ENCODE measurements at places on chromosomes 6 and 20.

DNA sequence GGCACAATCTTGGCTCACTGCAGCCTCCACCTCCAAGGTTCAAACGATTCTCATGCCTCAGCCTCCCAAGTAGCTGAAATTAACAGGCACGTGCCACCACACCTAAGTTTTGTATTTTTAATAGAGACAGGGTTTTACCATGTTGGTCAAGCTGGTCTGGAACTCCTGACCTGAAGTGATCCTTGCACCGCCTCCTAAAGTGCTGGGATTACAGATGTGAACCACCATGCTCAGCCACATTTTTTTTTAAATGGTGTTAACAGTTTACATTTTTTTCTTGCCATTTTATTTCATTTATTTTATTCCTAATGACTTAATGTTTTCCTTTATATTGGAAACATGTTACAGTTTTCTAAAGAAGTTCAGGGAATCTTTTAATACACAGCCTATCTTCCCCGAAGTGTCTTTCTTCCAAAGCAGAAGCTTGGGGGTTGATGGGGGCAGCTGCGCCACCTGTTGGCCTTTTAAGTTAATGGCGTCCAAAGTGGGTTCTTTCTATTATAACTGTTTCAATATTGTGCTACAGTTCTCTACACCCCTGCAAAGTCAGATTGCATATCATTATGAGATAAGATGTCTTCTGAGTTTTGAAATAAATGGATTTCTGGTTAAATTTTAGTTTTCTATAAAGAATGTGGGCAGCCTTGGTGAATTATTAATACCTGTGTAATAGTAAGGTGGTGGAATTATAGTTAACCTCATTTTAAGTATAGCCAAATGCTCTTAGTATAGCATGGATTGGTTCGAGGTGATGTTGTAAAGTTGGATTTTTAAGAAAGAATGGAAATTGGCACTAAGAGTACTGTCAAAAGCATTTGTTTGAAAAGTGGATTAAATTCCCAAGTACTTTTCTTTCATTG lies 42.0 kb upstream of the PLCG1 start:
- peak; percentile 5 for DNase-seq

DNA sequence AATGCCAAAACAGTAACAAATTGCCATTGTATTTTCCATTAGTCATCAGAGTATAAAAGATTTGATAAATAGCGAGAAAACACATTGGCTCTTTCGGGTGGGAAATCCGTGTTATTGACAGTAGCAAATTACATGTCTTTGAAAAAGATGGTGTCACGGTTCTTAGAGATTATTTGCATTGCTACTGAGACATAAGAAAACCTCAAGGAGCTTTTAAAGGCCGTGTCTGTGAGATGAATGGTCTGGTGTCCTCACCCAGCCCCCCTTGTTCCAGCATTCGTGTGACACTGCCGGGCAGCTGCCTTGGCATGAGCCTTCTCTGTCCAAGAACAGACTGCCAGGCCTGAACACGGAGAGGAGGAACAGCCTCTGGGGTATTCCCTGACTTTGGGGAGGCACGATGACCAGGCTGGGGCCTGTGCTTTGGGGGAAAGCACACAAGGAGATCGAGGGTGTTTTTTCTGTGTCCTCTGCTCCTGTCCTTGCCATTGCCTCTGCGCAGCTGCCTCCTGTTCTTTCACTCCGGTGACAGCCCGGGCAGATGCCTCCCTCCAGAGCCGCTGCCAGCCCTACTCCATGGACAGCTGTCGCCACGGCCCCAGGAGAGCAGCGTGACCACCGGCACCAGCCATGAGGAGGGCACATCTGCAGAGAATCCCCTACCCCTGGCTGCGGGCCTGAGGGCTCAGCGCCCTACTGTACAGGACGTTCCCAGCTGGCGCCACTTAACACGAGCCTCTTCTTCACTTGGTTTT lies 167.7 kb upstream of the CDYL start:
- DNase-seq = no peak

DNA sequence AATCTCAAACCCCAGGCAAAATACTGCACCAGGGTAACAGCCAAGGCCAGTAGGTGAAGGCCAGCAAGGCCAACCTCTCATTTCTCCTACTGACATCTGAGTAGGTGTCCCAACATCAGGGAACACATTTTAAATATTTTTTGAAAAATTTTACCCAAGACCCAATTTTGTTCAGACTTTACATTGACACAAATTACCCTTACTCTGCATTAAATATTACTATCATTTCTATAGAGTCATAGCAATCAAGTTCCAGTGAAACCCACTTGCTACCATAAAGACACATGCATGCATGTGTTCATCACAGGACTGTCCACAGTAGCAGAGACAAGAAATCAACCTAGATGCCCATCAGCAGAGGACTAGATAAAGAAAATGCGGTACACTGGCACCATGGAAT lies 99.9 kb downstream of the NRN1 start:
- DNase-seq = no peak

DNA sequence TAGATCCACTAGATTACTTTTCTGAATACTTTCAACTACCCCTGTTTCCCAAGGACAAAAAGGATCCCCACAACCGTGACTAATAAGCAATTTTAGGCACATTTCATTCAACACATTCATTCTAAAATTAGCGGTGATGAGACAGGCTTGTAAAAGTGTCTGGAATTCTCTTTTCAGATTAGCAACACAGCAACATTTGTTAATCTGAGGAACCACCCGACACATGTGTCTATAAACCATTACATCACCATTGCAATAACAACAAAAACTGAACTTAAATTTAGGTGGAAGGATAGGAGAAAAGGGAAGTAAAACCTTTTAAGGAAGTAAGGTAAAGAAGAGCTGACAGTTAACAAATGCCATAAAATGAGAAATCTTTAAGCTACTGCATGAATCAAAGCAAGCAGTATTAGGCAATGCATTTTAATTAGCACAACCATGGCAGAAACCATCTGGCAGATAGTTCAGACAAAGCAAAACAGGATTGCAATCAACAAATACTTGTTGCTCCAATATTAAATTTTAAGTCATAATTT lies 49.1 kb downstream of the MAP3K7 start:
- no peak for DNase-seq

DNA sequence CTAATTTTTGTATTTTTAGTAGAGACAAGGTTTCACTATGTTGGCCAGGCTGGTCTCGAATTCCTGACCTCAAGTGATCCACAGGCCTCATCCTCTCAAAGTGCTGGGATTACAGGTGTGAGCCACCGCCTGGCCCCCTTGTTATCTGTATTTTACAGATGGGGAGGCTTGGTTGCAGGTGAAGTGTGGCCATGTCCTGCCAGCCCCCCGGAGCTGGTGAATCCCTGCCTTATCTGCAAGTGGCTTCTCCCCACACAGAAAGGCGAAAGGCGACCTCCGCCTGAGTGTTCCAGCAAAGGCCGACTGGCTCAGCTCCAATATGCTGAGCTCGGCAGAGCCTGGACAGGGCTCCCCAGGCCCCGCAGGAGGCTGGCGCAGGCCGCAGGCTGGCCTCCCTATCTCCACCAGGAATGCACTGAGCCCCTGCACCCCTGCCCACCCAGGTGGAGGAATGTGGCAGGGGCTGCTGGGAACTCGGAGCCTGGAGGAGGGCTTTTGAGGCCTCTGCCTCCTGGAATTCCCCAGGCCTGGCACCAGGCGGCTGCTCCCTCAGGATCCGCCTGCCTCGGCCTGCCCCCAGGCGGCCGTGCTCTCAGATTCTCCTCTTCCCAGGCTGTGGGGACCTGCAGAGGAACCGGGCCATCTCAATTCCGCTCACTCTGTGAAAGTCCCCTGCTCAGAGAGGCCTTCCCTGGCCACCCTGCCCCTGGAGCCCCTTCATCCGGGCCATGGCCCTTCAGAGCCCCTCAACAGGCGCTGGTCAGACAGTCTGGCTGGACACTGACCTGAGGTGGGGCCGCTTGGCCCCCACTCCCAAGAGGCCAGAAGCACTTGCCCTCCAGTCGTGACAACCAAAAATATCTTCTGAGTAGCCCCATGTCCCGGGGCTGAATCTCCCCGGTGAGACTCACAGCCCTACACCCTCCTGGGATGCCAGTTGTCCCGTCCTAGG lies 9.3 kb upstream of the LAMA5 start:
- DNase-seq = no peak

DNA sequence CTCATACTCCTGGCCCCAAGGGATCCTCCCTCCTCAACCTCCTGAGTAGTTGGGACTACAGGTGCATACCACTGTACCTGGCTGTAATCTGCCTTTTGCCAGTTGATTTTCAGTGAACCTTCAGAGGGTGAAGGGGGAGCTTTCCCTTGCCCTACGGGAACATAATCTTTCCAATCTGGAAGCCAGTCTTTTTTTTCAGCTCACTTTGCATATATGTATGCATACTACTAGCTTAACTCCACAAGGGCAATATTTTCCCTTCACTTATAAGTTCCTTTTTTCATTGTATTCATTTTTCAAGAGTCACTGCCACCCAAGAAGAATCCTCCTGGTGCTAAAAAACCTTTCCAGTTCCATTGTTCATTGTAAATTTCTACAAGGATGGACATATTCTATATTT lies 53.4 kb upstream of the GCM1 start:
- no peak for DNase-seq

DNA sequence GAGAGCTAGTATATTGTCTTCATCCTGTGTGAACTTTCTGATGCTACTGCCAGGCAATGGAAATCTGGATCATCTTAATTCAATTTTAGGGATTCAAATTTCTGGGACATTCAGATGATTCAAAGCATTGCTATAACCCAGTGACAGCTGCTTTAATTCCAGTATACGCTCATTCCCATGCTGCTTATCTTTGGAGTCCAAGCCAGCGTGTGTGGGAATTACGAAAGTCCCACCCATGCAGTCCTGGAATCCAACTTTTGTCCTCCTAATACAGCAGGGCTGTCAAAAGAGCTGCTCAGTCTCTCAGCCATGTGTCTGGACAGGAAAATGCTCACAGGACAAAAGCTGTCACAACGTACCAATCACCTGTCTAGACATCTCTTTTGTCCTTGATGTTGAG lies 219.8 kb downstream of the LAMA2 start:
- DNase-seq = no peak

DNA sequence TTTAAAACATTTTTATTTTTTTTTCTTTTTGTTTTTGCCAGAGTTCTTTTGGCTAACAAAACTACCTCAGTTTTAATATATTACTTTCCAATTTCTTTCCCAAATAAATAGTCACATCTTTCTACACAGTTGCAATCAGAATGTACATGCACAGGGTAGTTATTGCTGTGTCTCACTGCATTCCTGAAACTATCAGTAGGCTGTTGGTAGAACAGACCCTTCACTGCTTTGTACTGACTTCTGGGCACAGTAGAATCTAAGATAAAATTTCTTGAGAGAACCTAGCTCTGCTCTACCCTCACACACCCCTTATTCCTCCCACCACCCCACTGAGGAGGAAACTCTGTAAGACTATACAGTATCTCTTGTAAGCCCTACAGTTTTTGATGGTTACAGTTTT lies 19.9 kb downstream of the TPX2 start:
- no peak for DNase-seq

- no peak for DNase-seq
Measured at GRCh38 chr20:58213121-58213520, 15.3 kb downstream of the ANKRD60 start.

DNA sequence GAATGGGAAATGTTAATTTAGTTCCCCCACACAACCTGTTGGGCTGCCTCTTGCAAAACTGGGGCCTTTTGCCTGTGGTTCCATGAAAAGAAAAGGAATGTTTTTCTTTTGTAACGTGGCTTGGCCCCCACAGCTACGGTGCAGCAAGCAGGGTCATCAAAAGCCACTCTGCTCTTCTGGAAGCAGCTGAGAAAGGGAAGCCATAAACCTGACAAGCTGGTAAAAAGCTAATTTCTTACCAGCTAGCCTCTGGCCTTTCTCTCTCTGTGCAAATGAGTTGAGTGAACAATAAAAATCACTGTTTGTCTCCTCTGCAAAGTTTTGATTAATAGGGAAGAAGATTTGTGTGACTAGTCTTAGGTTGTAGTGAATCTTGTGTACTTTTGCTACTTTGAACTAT lies 23.5 kb upstream of the NOTCH4 start:
- no peak for DNase-seq

DNA sequence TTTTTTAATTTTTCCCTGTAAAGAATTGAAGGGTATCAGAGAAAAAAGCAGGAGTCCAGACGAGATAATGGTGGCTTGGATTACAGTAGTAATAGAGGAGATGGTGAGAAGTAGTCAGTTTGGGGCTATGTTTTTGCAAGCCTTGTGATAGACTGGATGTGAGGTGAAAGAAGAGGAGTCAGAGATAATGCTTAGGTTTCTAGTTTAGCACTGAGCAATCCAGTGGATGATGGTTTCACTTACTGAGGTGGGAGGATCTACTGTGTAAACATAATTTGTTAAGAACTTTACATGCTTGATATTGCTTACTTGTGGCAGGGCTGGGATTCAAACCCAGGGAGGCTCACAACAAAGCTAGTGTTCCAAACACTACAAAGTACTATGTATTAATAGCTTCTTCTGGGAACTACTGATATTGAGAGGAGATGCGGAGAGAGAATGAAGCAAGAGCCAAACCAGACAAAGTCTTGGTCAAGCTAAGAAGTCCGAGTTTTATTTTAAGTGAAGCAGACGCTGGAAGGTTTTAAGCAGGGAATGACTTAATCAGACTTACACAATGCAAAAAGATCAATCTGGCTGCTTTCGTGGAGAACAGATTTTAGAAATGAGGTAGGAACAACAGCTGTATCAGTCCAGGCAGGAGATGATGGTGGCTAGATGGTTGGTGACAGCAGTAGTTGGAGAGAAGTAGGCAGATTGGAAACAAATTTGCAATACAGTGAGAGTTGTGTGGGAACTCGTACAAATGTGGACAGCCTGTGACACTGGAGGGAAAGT lies 58.0 kb downstream of the ZFAND3 start:
- no peak for DNase-seq

DNA sequence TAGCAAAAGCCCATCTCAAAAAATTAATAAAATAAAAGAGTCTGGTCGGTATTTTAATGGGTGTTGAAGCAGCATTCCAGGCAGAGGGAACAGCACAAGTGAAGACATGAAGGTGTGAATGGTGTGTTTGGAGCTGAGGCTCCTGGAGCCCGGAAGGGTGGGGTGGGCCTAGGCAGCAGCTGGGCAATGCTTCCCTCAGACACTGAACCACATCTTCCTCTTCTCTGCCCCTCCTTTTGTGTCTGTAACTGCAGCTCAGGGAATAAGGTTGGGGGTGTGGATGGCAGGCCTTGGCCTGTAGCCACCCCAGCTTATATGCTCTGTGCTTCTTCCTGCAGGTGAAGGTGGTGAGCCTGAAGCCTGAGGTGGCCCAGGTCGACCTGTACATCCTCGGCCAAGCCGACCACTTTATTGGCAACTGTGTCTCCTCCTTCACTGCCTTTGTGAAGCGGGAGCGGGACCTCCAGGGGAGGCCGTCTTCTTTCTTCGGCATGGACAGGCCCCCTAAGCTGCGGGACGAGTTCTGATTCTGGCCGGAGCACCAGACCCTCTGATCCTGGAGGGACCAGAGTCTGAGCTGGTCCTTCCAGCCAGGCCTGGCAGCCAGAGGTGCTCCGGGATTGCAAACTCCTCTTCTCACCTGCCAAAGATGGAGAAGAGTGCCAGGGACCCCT lies 26.6 kb downstream of the POFUT1 start:
- no peak for DNase-seq

GRCh38 chr6:78910591-78911171 lies 43.3 kb downstream of the IRAK1BP1 start:
- no peak for DNase-seq
